T-helper 1 cell (primary cell): ENCODE measurements at places on chromosomes 12 and 14.

- no peak for DNase-seq
Observed at GRCh38 chr14:25756876-25757275, 706.9 kb upstream of the STXBP6 start.

DNA sequence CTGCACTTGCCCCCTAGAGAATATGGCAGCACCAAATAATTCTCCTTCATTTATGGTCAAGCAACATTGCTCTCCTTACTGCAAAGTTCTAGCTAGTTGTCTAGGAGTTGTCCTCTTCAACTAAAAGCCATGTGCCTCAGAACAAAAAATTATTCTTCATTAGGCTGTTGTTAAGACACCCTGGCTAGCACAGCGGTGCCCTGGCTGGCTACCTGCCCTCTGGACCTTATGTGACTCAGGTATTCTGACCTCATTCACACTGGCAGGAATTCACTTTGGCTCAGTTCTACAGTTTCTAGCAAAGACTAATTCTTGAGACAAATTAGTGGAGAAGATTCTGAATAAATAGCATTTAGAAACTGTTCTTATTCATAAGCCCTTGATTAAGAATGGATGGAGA is 224.4 kb upstream of the KRR1 start:
- no peak for DNase-seq

GRCh38 chr12:125129591-125130255 is 64.5 kb downstream of the AACS start:
- DNase-seq, result no peak

- no peak for DNase-seq
Observed at GRCh38 chr14:55814064-55814463, 234.1 kb downstream of the KTN1 start.

DNA sequence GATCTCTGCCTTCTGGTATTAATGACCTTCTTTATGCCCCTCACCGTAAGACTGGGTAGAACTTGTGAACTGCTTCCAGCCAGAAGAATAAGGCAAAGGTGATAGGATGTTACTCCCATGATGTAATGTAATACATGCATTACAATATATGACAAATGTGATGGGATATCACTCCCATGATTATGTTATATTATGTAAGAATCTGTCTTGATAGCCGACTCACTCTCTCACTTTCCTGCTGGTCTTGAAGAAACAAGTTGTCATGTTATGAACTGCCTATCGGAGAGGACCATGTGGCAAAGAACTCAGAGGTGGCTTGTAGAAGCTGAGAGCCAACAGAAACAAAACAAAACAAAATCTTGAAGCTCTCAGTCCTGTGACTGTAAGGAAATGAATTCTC is 30.6 kb upstream of the OSBPL8 start:
- DNase-seq, result no peak

- no peak for DNase-seq
Observed at GRCh38 chr12:75825686-75826085, 205.9 kb downstream of the PHLDA1 start.

GRCh38 chr12:6603095-6603567 is 4.0 kb downstream of the CHD4 start:
- peak; percentile 37 for DNase-seq

DNA sequence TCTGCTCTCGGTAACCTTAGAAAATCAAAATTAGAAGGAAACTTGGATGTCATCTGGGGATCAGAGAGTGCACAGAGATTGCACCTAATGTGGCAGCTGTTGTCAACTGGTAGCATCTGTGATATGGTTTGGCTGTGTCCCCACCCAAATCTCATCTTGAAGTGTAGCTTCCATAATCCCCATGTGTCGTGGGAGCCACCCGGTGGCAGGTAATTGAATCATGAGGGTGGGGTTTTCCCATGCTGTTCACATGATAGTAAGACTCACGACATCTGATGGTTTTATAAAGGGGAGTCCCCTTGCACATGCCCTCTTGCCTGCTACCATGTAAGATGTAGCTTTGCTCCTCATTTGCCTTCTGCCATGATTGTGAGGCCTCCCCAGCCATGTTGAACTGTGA is 127.7 kb upstream of the SRRM4 start:
- DNase-seq, result no peak

GRCh38 chr14:22471545-22472121 is 117.4 kb downstream of the DAD1 start:
- no peak for DNase-seq

DNA sequence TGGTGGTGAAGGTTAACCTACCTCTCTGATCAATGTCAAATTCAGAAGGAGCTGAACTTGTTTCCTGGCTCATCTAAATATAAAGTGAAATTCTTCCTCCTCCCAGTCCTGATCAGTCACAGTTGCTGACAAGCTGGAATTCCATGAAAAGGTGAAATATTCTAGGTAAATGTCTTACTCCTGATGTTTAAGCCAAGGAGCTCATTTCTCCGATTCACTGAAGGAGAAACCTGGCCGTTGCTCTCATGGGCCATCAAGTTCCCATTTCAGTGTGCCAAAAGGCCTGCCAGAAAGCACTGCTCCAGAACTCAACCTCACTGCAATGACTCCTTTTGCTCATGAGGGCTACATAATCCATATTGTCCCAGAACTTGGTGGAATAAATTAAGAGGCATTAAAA is 707.5 kb downstream of the GALC start:
- DNase-seq, result no peak

- no peak for DNase-seq
Observed at GRCh38 chr12:131693149-131693548, 17.7 kb upstream of the SFSWAP start.

DNA sequence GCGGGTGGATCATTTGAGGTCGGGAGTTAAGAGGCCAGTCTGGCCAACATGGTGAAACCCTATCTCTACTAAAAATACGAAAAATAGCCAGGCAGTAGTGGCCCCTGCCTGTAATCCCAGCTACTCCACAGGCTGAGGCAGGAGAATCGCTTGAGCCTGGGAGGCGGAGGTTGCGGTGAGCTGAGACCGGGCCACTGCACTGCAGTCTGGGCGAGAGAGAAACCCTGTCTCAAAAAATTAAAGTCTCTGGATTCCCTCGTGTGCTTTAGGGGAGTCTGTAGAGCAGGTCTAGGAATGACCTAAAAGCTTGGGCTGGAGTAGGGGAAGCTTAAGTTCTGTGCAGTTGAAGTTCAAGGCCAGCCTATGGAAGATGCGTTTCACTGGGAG is 697 bp upstream of the TULP3 start:
- no peak for DNase-seq

DNA sequence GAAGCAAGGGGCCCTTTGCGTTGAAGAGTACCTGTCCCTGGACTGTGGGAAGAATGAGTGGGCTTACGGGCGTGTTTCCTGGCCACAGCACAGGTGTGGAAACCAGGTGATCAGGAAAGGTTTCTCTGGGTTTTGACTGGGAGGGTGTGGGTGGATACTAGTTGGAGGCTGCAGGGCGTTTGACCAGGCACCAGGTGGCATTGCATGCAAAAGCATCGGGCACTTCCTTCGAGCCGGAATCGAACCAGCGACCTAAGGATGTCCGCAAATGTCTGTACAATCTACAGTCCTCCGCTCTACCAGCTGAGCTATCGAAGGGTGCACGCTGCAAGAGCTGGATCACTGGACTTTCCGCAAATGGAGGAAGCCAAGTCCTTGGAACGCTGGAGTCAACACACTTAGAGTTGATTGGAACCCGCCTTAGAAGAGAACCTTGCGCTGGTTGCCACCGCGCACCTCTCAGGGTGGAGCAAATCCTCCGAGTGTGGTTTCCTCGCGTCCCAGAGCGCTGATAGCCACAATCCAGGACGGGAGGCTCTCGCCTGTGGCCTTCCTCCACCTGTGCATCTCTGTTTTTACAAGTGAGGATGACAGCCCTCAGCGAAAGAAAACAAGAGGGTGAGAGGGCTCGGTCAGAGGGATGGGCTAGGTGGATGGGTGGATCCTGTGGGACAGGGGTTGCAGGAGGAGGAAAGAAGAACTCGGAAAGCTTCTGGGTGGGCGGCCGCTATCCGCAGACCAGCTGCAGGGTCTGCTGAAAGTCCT is 21.2 kb upstream of the RNASE4 start:
- DNase-seq, result peak; percentile 66

DNA sequence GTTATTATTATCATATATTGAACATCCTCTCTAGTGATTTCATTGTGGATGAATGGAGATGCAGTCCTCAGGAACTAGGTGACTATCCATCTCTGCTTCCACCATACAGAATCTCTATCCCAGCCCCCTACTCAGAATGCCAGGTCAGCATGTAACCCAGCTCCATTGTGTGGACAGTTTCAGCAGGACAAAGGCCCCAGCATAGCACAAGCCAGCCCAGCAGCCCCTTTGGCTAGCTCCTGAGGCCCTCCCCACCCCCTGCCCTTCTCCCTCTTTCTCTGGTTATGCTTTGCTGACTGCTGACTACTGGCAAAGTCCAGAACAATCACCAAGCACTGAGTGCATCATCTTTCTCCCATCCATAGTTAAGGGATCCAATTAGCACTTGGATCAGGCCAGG is 5.8 kb upstream of the SPRYD4 start:
- DNase-seq, result no peak

- DNase-seq, result no peak
Observed at GRCh38 chr14:19947413-19948090, 16.8 kb downstream of the OR4K1 start.

DNA sequence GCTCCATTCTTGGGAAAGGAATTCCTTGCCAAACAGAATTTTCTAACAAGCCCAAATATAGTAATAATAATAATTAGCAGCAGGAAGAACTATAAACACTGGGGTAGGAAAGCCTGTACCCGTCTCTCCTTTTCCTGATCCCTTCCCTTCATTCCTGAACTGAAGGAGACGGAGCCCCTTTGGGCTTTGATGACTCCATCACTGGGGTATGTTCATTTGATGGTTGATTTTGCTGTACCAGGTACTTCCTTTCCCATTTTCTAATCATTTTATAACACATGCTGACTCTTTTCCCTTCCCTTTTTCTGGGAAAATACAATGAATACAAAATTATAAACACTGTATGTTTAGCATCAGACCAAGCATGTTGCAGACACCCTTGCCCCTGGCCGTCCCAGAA is 3.6 kb upstream of the RCOR1 start:
- DNase-seq, result no peak

GRCh38 chr12:57836442-57837375 is 9.8 kb downstream of the CTDSP2 start:
- no peak for DNase-seq

- DNase-seq, result no peak
Observed at GRCh38 chr14:100658181-100658886, 68.4 kb upstream of the DLK1 start.

DNA sequence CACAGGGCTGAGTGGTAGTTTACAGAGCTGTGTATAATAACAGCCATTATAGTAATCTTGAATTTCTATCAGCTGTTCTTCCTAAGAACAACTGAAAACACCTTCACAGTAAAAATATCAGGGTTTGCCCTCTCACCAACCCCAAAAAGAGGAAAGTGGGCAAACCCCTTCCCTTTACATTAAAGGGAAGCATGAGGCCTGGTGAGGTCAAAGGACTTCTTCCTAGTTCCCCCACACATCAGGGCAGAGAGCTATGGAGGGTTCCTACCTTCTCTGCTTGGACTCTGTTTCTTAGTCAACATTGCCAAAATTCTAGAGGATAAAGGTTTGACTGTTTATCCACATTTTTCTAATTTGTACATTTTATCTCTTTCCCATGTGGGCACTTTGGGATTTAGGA is 4.4 kb upstream of the RPAP3 start:
- DNase-seq, result no peak

- DNase-seq, result no peak
Observed at GRCh38 chr14:32744811-32745445, 193.8 kb upstream of the NPAS3 start.

GRCh38 chr14:75383721-75384120 is 44.1 kb upstream of the JDP2 start:
- no peak for DNase-seq

GRCh38 chr14:27050208-27050607 is 452.4 kb upstream of the NOVA1 start:
- no peak for DNase-seq

GRCh38 chr14:93207468-93208308 is 632 bp downstream of the UBR7 start:
- DNase-seq, result peak; percentile 25

DNA sequence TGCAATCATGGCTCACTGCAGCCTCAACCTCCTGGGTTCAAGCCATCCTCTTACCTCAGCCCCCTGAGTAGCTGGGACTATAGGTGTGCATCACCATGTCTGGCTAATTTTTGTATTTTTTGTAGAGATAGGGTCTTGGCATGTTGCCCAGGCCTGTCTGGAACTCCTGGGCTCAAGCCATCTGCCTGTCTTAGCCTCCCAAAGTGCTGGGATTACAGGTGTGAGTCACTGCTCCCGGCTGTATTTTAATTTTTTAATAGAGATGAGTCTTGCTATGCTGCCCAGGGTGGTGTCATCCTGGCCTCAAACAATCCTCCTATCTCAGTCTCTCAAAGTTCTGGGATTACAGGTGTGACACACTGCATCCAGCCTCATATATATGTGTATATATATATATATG is 31.7 kb upstream of the GPRC5A start:
- DNase-seq, result no peak

DNA sequence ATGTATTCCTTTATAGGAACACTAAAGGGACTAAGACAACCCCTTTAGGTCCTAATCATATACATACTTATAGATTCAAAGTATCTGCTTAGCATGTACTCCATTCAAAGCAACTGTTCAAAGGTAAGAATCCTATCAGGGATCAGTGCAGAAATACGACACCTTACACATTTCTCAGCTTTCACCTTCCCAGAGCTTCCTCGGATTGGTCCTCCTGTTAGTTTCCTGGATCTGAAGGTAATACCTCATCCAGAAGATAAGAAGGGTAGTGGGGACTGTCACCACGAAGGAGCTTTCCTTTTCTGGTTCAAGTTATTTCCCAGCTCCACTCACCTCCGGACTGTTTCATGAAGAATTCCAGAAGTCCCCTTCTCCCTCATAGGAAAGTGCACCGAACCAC is 38.0 kb downstream of the RCOR1 start:
- DNase-seq, result no peak

- no peak for DNase-seq
Observed at GRCh38 chr12:119959435-119959834, 29.6 kb upstream of the BICDL1 start.

- DNase-seq, result no peak
Observed at GRCh38 chr14:71474301-71475265, 457.6 kb upstream of the RGS6 start.

- DNase-seq, result no peak
Observed at GRCh38 chr12:65570451-65571130, 253.7 kb upstream of the HMGA2 start.
